ENCODE measurements at places on chromosomes 6 and 20.

DNA sequence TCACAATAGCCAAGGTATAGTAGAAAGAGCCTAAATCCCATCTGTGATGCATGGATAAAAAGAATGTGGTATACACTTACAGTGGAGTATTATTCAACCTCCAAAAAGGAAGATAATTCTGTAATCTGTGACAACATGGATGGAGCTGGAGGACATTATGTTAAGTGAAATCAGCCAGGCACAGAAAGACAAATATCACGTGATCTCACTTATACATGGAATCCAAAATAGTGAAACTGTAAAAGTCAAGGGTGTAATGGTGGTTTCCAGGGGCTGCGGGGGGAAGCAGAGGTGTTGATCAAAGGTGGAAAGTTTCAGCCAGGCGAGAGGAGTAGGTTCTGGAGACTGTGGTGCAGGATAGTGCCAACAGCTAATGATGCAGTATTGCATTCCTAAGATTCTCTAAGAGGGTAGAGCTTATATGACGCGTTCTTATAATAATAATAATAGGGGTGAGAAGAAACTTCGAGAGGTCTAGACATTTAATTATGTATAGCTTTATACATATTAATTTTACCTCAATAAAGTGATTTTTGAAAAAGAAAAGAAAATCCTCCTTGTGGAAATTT, 246.1 kb downstream of the FOXA2 start:
- DNase-seq, result no peak

DNA sequence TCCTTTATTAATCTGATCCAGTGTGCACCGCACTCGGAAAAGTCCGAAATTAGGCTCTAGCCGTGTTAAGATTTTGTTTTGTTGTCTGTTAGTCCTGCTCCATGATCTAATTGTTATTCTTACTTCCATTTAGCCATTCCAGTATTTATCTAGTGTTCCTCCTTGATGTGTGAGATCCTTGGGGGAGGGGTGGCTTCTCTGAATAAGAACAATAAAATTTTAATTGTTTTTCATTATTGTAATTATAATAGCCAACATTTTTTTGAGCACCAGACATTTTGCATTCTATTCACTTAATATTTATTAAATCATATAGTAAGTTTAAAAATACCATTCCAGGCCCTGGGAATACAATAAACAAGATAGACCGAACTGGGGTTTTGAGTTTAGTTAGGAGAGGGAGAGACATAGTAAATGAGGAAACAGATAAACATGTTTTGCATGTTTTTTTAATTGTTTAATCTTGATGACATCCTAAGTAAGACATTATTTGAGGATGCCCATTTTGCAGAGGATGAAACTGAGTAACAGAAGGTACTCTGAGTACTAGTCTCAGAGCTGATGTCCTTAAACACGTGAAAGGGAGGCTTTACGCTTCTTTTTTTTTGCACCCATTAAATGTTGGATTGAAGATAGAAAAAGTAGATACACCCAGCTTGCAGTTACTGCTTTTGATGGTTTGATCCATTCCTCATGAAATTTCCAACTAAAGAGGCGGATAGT, 1.2 kb downstream of the CBFA2T2 start:
- DNase-seq, result no peak

DNA sequence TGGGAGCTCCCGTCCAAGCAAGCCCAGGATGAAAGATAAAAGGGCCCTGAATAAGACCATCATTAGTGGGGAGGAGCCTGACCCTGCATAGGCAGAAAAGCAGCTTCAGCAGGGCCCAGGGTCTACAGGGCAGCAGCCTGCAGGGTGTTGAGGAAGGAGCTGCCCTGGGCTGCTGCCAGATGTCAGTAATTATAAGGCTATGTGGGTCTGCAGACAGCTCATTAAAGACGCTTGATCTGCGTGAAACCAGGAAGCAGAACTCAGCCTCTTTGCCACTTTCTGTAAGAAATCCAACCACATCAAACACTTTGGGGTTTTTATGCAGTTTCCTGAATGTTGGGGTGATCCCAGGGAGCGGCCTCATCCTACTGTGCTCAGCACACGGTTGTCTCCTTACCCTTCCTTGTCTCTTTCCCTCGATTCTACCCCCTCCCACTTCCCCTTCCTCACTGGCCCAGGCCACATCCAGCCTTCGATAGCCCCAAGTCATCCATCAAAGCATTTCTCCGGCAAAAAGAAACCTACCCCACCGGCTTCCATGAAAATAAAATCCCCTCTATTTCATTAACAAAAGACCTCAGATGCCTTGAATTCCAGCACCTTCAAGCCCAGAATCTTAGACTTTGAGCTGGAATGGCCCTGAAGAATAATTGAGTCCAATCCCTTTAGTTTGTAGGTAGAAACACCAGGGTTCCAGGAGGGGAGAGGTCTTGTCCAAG, 1.0 kb upstream of the TGM6 start:
- DNase-seq, result peak; percentile 54

DNA sequence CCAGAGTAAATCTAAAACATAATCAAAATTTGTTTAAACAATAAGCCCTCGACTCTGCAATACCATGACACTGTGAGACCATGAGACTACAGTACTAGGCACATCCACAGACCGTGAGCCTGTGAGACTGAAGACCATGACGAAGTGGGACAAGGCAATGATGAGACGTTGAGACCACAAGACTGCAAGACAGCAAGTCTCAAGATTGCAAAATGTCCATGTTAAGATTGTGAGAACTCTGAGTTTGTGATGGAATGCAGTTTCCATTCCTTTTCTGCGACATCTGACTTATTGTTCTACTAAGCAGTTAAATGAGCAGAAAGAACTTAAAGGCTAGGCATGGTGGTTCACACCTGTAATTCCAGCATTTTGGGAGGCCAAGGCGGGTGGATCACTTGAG, 102.1 kb upstream of the PHACTR1 start:
- no peak for DNase-seq
